ENCODE measurements at places on chromosomes 7 and 10.

GRCh38 chr7:137742051-137742450 lies 104.7 kb downstream of the DGKI start:
- DNase-seq: no peak

DNA sequence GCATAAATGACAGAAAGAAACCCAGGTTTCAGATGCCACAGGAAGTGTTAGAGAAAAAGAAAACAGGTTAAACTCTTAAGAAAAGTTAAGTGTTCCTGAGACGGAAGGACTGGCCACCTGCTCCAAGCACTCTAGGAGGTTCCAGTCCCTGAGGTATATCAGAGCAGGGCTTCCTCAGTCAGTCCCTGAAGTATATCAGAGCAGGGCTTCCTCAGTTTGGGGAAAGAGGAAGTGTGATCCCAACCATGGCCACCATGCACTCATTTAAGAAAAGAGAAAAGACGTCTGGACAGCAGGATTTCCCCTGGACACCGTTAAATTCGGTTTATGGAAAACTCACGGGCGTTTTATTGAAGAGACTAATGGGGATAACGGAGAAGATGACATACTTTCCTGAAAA lies 133.4 kb upstream of the PFKP start:
- DNase-seq: no peak

- no peak for DNase-seq
Measured at GRCh38 chr7:143891457-143891856, 10.5 kb downstream of the TCAF1 start.

DNA sequence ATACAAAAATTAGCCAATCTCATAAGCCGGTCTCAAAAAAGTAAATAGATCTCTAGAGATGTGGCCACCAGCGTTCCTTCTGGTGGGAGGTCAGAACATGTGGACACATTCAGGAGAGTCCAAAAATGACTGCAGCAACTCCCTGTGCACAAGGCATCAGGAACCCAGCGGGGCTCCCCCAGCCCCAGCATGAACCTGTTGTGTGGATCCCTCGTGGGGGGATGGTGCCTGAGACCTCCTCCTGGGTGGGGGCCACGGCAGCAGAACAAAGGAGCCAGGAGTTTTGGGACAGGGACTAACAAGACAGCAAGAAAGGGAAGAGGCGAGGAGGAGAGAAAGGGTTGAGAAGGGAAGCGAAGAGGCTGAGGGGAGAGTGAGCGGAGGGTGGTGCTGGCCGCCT lies 121.8 kb downstream of the WDR37 start:
- DNase-seq: no peak

GRCh38 chr10:104777086-104777799 lies 136.2 kb downstream of the SORCS3 start:
- no peak for DNase-seq

- no peak for DNase-seq
Measured at GRCh38 chr10:47296941-47297340, 3.1 kb upstream of the GDF10 start.

DNA sequence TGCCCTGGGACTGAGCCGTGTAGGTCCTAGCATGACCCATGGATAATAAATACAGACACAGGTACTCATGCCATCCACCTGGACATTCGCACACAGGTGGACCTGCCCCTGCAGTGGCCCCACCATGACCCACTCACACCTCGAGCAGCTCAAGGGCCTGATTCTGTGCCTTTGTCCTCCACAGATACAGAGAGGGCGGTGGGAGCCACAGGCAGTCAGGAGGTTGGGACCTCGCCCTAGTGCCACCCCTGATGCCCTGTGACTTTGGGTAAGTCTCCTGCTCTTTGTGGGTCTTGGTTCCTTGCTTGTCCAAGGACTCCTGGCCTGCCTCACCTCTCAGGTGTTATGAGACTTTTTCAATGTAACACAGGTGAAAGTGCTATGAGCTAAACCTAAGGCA lies 42.9 kb downstream of the C10orf120 start:
- DNase-seq: no peak

GRCh38 chr7:102434039-102434486 lies 688 bp downstream of the ORAI2 start:
- DNase-seq: peak; percentile 22

GRCh38 chr10:26556748-26557640 lies 118.9 kb downstream of the APBB1IP start:
- peak; percentile 56 for DNase-seq

- DNase-seq: no peak
Measured at GRCh38 chr10:59561477-59562121, 148.1 kb downstream of the SLC16A9 start.

DNA sequence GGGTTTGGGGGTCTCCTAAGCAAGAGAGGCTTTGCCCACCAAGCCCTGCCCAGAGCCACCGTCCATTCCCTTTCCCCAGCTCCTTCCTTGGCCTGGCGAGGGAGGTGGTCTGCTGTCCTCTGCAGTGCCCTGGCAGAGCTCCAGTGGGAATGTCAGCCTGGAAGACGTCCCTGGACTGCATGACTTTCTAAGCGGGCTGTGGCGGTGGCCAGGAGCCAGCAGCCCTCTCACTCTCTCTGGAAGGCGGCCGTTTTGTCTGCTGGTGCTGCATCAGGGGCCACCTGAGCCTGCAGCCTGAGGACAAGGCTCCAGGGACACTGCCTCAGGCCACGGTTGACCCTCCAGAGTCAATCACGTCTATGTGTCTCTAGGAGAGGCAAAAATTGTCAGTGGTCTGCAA lies 271.0 kb downstream of the SKAP2 start:
- DNase-seq: no peak

DNA sequence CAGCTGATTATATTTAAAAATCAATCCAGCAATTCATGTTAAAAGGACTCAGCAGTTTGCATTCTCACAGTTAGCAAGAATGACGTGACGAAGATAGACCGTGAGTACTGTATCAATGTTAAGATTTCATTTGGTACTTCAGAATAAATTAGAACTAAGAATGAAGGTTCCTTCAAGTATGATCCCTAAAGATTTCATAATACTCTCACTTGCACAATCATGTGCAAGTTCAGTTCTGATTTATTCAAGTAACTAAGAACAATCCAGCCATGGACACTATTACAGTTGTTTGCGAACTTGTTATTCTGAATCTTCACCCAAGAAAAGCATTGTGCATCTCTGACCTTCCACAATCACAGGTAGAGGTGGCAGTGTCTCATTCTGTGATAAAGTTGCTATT lies 7.7 kb downstream of the RHEB start:
- DNase-seq: no peak

- DNase-seq: no peak
Measured at GRCh38 chr10:11161910-11162309, 144.2 kb downstream of the CELF2 start.

DNA sequence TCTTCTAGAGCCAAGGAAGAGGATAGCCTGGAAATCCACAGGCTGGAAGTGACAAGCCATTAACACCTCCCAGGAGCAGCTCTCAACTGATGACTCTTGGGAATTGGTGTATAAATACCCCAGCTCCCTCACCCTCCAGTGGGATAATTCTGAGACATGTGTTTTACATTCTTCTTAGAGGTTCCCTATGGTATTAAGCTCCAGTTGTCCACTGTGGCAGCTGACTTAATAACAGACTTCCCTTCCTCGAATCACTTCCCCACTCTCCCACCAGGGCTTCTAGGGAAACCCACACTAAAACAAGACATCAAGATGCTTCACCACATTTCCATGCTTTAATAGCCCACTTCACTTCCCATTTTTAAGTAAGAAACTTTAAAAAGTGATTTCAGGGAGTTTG lies 47.2 kb downstream of the FAM107B start:
- no peak for DNase-seq

DNA sequence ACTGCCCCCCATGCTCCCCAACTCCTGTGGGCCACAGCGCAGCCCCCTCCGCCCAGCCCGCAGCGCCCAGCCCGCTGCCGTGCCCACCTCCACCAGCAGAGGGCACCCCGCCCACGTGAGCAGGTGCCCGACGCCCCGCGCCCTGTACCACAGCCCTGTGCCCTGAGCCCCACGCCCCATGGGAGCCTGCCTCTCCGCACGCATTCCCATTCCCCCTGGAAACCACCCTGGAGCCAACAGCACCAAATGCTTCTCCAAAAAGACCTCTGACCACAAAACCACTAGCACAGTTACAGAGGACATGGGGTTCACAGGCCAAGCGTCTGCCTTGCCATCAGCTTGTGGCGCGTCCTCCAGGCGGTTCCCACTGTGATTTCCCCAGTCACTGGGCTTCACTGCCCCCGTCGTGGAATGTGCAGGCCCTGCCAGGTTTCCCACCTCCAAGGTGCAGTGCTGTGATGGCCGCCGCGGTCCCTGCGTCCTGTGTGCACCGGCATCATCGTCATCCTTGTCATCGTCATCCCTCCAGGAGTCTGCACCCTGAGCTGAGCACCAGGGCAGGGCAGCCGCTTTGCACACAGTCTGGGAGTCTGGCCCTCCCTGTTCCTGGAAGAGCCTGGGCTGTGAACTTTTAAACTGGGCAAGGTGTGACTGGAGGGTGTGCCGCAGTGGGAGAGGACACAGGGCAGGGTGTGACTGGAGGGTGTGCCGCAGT lies 61.7 kb downstream of the PWWP2B start:
- no peak for DNase-seq

GRCh38 chr7:157008206-157009169 lies 2.0 kb downstream of the MNX1 start:
- no peak for DNase-seq

DNA sequence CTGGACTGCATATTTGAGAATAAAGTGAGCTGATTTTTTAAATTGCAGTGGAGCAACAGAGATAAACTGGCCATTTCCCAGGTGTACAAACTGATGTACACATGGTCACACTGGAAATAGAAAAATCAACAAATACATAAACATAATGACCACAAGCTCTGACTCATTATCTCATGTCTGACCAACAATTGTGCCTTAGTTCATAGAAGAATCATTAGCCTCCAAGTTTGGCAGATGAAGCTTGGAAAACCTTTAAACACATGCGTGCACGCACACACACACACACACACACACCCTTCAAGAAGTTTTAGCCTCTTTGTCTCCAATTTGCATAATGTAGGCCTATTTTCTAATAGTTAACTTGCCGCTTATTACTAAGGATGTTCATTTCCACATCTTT lies 308.9 kb upstream of the POM121L12 start:
- DNase-seq: no peak

GRCh38 chr7:106047818-106048705 lies 64.0 kb downstream of the SYPL1 start:
- DNase-seq: peak; percentile 81

DNA sequence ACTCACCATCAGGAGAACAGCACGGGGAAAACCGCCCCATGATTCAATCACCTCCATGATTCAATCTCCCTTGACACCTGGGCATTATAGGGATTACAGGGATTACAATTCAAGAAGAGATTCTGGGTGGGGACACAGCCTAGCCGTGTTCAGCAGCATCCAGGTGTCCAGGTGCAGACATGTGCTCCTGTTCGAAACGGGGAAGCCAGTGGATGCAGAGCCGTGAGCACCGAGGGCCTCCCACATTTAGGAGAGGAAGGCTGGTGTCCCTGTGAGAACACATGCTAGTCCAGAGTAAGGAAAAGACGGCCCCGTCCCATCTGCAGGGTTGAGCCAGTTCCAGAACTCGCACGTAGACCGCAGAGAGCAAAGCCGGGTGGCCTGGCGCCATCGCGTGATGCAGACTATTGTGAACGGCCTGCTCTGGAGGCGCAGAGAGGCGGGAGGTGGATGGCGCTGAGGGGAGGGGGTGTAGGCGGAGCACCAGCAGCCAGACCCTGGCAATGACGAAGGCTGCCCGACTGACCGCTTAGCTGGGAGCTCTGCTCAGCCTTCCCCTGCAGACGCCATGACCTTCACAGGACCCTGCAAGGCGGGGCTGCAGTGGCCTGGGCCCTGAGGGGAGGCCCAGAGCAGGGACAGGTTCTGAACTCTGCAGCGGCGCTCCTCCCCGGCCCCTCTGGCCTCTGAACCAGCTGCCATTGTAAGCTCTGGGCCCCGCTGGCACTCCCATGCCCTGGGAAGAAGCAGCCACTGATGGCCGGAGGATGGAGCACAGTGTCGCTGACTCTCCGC lies 141.6 kb upstream of the TCERG1L start:
- DNase-seq: no peak

DNA sequence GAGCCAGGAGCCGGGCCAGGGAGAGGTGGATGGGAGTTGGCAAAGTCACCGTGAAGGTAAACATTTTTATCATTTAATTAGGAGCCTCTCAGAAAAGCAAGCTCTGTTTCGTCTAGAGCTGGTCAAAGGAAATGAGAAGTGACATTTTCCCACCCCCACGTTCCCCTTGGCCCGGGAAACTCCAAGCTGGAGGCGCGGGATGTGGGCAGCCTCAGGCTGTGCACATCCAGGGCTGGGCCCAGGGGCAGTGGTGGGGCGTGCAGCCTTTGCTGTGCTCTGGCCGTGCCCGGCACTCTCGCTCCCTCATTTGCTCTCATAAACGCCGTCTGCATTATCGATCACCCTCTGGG lies 135.6 kb upstream of the RET start:
- DNase-seq: no peak

DNA sequence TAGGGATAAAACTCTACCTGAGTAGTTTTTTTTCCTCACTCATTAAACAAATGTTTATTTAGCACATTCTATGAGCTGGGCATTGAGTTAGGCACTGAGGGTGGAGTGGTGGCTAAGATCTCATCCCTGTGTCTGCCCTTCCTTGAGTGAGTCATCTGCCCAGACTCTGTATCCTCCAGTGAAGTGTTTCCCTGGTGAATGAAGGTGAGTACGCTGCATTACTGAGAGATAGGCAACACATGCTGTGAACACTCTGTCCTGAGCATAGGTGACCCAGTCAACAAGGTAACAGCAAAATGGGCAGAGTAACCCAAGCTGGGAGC lies 5.8 kb downstream of the PITX3 start:
- DNase-seq: no peak

GRCh38 chr10:36446881-36447280 lies 678.5 kb upstream of the ANKRD30A start:
- no peak for DNase-seq

- no peak for DNase-seq
Measured at GRCh38 chr7:1322240-1323110, 89.8 kb downstream of the UNCX start.

DNA sequence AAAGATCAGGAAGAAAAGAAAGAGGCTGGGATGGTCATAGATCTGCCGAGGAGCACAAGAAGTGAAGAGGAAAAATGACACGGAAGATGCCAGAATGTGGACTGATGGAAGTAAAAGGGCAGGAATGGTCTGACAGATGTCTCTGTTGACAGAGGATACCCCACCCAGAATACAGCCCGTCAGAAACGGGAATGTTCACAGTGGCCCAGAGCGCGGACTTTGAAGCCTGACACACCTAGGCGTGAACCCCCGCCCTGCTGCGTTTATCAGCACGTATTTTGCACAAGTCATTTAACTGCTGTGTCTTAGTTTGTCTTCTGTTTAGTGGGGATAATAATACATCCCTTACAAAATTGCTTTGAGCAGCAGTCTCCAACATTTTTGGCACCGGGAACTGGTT lies 27.1 kb downstream of the AKR1B1 start:
- DNase-seq: no peak

Data from NCI-H2227 treated with DMSO at 0.1 percent for 48 hours (cell line).